ENCODE measurements at places on chromosomes 11 and 22.

- DNase-seq, result no peak
Observed at GRCh38 chr11:66768088-66768521, 39.1 kb upstream of the SPTBN2 start.

GRCh38 chr22:20926243-20926642 lies 9.0 kb downstream of the CRKL start:
- DNase-seq, result no peak

- no peak for DNase-seq
Observed at GRCh38 chr11:29641201-29641600, 375.6 kb downstream of the KCNA4 start.

- no peak for DNase-seq
Observed at GRCh38 chr11:131219646-131220045, 150.8 kb upstream of the NTM start.

- no peak for DNase-seq
Observed at GRCh38 chr11:70225681-70226177, 22.6 kb downstream of the FADD start.

- no peak for DNase-seq
Observed at GRCh38 chr11:129620237-129621104, 195.2 kb upstream of the TMEM45B start.

- no peak for DNase-seq
Observed at GRCh38 chr11:34972892-34973291, 56.5 kb downstream of the PDHX start.

DNA sequence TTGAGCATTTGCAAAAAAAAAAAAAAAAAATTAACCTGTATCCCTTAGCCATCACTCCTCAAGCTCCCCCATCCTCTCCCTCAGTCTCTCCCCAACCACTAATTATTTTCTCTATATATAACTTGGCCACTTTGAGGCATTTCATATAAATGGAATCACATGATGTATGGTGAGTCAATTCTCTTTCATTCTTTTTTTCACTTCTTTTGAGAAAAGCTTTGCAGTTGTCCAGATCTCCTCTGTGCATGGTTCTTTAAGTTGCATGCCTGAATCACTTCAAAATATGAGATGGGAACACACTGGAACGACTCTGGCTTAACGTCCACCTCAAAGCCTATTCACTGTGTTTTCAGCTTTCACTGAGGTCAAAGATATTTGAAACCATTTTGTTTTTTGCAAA lies 40.7 kb downstream of the SHANK2 start:
- no peak for DNase-seq

- DNase-seq, result no peak
Observed at GRCh38 chr22:43889860-43890253, 2.0 kb downstream of the PNPLA5 start.

- no peak for DNase-seq
Observed at GRCh38 chr22:46794491-46794890, 32.0 kb downstream of the TBC1D22A start.

DNA sequence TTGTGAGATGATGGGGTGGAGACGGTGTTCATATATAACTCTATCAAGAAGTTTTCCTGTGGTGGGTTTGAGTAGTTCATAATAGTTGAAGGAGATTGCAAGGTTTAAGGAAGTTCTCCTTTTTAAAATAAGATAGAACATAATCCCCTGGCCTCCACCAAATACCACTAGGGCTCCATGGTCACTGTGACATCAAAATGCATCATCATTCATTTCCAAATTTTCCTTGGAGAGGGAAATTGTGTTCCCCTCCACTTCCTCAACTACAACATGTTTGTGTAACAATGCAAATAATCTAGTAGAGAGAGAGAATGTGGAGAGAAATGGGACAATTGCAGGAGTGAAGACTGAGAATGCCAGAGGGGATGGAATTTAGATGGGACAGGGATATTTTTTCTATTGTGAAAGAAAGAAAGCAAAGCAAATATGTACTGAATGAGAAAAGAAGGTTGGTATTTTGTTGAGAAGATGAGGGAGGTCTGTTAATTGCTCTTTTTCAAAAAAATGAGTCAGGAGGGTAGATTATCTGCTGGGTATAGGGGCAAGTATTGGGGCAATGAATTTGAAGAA lies 33.4 kb upstream of the ZBED5 start:
- no peak for DNase-seq

- DNase-seq, result no peak
Observed at GRCh38 chr11:3825473-3826154, 15.1 kb downstream of the RHOG start.

DNA sequence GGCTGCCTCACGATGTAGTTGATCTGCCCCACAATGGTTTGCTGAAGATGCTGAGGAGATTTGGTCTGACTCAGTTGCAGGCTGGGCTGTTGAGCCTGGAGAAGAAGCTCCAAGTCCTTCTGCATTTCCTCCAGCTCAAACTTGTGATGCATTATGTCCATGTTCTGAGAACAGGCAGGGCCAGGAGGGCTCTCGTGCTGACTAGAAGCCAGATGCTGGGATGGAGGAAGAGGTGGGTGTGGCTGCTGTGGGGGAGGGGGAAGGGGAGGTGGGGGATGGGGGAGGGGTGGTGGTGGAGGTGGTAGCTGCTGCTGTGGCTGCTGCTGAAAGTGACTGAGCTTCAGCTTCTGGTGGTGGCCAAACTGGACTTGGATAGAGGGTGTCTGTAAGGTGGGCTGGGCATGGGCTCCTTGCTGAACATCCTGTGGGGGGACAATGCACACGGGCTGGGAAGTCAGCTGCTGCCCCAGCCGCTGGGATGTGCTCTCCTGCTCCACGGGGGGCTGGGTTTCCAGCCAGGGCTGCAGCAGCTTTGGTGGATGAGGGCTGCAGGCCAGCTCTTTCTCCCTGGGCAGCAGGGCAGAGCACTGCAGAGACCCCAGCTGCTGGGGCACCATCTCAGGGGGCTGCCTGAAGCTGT lies 42.1 kb downstream of the TRIM66 start:
- DNase-seq, result no peak

GRCh38 chr11:132357811-132358572 lies 987.6 kb downstream of the NTM start:
- no peak for DNase-seq

DNA sequence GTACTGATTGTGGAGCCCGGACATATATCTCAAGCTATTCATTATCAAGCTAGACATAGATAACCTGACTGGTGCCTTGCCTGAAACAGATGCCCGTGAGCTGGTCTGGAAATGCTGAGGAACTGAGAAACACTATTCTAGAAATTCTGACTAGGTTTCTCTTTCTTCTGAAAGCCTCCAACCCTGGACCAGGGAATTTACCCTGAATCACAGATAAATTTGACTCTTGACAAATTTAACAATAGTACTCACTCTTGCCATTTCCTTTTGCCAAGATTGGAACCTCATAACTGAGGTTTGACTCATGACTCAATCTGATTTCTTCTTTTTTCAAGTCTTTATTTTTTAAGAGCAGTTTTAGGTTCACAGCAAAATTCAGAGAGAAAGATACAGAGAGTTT lies 189.6 kb upstream of the SYN3 start:
- no peak for DNase-seq

All from OCI-LY7 (cell line).